ENCODE measurements at places on chromosomes 4 and X.

DNA sequence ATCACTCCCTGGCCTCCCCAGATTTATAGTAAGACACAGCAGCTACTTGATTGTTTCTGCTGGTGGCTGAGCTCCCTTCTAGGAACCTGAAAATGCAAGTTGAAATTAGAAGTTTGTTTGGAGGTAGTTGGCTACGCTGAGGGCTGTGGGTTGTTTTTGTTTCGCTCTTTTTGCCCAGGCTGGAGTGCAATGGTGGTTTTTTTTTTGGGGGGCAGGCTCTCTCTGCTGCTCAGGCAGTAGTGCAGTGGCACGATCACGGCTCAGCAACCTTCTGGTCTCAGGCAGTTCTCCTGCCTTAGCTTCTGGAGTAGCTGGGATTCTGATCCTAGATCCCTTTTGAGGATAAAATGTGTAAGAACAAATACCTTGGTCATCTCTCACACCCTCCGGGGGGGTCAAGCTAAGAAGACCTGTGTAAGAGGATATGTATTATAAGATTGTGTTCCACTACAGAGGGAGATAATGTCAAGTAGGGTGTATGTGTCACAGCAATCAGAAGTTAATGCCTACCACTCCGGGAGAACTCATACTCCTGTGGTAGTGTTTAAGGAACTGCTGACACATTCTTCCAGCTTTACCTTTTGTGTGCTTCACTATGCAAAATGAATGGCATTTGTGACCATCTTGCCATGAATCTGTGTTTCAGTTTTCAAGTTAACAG is 9.7 kb downstream of the JADE1 start:
- no peak for DNase-seq

GRCh38 chr4:2322227-2322626 is 60.3 kb upstream of the MXD4 start:
- no peak for DNase-seq

DNA sequence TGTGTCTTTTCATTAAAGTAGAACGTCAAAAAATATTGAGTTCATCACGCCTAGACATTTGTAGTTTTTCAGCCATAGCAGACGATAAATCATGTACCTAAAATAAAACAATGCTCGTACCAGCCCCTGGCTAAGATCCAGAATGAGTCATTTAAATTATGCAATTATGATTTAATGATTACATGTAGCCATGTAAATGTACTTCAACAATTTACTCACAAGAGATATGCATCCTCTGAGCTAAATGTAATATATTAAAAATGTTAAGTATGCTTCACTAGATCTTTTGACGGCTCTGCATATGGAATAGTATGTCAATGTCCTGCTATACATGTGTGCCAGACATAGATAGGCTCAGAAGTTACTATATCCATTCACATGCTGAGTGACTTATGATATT is 1077.8 kb downstream of the ARAP2 start:
- DNase-seq = no peak

DNA sequence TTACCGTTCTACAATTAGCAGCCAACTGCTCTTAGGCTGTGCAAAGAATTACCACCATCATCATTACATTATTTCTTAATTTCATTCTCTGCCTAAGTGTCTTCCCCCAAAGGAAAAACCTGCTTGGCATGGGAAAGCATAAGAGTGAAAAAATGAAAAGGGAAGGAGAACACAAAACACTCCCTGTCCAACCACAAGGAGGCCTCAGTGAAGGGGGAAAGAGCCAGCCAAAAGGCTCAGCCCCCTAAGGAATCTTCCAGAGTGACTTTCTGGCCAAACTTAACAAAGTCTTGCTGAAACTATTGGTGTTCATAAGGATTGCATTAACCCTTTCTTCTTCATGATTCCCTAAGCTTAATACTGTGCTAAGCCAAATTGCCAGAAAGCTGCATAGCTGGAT is 287.4 kb downstream of the SMARCA1 start:
- DNase-seq = no peak

DNA sequence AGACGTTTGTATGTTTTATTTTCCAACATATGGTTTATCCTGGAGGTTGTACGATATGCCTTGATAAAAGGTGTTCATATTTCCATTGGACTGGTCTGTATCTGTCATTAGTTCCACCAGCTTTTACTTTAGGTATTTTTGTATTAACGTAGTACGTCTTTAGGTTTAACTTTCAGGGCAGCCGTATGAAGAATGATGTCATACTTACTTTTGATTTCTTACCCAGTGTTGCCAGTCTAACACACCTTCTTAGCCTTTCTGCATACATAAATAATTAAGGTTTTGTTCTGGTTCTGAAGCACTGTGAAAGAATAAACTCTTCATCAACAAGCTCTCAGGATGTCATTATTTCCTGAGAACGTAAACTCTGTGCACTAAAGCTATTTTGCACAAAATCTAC is 18.9 kb upstream of the NEIL3 start:
- no peak for DNase-seq

DNA sequence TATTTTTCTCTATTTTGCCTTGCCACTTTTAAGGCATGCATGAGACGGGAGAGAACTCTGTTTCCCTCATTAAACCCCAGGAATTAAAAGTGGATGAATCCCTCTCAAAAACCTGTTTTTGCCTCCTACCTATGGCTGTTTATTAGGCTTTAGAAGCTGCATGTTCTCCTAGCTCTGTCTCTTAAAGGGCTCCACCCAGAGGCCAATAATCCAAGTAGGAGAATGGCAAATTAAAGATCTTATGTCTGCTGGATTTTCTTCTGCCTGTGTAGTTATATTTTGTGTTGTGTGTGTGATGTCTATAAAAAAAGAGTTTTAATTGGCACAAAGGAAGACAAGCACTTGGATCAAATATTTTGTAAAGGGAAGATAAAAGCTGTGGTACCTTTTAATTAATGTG is 32.4 kb downstream of the MAGEC1 start:
- no peak for DNase-seq

- no peak for DNase-seq
Observed at GRCh38 chr4:155241664-155242063, 33.2 kb downstream of the NPY2R start.

- DNase-seq = no peak
Observed at GRCh38 chrX:111090458-111090857, 5.5 kb upstream of the PAK3 start.

- no peak for DNase-seq
Observed at GRCh38 chr4:158814636-158815330, 46.0 kb downstream of the FNIP2 start.

- DNase-seq = no peak
Observed at GRCh38 chrX:22803353-22803752, 196.4 kb upstream of the DDX53 start.

- no peak for DNase-seq
Observed at GRCh38 chr4:156497486-156497885, 474.1 kb downstream of the PDGFC start.

DNA sequence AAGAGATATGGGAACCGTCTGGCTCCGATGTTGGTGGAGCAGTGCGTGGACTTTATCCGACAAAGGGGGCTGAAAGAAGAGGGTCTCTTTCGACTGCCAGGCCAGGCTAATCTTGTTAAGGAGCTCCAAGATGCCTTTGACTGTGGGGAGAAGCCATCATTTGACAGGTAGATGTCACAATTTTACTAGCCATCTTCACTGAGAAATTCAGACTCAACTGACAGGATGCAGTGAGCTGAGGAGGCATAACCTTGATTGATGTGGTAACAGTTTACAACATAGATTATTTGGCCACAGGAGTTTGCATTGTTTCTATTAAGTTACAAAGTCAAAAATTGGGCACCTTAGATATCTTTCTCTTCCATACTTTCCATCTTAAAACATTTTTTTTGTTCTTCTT is 417.7 kb downstream of the MAPK10 start:
- DNase-seq = no peak

DNA sequence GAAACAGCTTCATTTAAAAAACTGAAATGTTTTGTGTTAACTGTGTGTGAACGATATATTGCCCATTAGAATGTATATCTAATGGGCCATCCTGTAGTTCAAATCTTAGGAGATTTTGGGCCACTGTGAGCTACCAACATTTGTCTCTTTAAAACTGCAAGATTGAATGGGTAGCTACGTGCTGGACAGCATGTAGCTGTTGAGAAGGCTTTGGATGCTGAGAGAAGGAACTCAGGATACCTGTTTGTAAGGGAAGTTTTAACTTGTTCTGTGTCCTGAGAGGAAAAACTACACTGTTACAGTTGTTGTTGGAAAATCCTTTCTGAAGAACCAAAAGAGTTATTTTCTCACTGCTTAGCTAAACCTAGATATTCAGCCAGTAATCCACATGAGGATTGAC is 45.9 kb downstream of the PDLIM5 start:
- no peak for DNase-seq

- no peak for DNase-seq
Observed at GRCh38 chr4:94452476-94453371, 982 bp downstream of the PDLIM5 start.
